ENCODE measurements at places on chromosomes 11 and 22.
A peak's percentile ranks its signal among the peaks of the same experiment; 100 is the strongest.

GRCh38 chr11:20397281-20397680, 9.8 kb downstream of the PRMT3 start:
- peak; percentile 76 for DNase-seq

- no peak for DNase-seq
Observed at GRCh38 chr11:43837879-43838278, 42.8 kb upstream of the ALKBH3 start.

DNA sequence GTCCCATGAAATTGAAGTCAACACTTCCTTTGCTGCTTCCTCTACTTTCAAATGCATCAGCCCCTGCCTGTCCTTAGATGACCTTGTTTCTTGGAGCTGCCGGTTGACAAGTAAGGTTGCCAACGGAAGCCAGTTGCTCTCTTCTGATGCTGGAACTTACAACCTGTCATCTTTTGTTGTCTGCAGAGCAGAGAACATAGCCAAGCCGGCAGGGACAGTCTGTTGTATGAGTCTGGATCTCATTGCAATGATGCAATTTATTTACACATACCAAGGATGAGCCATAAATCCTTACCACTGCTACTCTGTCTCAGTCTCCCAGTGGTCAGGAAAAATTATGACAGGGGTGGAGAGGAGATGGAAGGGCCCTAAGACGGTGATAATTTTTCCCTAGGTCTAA, 151.4 kb downstream of the BLID start:
- DNase-seq, result no peak

GRCh38 chr22:48536541-48537342, 1290.9 kb downstream of the BRD1 start:
- DNase-seq, result no peak

GRCh38 chr11:102500829-102501228, 29.7 kb downstream of the MMP7 start:
- DNase-seq, result peak; percentile 15

DNA sequence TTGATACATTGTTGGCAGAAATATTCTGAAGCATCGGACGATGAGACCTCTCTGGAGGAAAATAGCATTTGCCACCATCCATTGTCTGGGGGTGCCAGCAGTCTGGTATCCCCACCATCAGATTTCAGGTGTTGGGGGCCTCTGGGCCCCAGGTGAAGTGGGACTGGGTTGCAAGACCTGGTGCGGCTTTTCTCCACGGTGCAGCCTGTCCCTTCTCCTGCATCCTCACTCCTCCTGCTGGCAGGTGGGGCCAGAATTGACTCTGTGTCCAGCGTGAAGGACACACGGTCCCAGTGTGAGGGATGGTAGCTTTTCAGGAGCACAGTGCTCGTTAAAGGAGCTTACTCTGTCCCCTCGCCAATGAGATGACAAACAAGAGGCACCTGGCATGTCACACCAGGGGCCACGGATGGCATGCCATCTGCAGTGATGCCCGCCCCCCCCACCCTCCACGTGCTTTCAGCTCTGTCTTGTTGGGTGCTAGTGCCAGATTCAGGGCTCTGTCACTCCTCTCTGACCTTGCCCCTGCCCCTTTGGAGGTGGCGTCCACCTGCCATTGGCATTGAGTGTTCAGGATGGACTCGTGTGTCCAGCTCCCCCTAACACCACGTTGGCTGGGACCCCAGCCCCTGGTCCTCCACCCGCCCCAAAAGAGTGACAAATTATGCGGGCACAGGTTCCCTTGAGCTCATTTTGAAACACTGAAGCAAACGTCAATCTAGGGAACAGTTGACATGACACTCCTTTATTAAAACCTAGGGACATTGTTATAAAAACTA, 62.4 kb downstream of the PARVG start:
- peak; percentile 2 for DNase-seq

DNA sequence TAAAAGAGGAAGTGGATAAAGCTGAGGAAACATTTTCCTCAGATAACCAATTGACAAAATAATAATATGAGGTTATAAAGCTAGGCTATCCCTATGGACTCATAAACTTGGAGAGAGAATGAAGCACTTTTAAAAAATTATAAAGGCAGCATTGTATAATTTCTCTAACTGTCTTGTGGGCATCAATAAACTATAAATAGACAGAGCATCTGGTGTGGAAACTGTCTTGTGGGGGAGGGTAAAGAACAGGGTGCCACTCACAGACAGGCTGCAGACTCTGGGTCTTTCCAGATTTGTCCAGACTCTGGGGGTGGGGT, 333.5 kb downstream of the BUD13 start:
- no peak for DNase-seq

DNA sequence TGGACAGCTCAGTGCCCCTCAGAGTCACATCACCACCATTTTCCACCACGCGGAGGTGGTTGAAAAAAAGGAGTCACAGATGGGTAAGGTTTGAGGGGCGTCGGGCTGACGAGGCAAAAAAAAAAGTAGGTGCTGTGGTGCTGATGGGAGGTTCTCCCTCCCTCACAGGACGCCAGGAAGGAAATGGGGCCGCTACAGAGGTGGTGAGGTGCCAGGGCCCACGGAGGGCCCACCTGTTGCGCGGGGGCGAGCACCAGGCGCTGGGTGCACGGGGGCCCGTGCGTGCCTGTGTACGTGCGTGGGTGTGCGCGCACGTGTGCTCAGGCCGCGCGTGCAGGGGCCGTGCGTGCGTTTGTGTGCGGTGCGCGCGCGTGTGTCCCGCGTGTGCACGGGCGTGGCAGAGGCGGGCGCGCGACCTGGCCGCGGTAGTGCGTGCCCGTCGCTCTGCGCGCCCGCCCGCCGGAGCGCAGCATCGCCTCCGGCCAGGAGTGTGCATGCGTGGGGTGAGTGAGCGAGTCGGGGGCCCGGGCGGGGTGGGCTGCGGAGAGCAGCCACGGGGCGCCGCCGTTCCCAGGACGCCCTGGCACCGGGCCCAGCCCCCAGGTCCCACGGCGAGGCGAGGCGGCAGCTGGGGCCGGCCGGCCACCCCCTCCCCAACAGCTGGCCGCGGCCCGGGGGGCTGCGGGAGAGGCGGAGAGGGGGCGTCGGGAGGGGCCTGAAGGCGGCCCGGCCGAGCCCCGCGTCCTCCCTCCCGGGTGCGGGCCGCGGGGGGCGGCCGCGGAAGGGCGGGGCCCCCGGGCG, 2.8 kb downstream of the PDGFB start:
- no peak for DNase-seq

DNA sequence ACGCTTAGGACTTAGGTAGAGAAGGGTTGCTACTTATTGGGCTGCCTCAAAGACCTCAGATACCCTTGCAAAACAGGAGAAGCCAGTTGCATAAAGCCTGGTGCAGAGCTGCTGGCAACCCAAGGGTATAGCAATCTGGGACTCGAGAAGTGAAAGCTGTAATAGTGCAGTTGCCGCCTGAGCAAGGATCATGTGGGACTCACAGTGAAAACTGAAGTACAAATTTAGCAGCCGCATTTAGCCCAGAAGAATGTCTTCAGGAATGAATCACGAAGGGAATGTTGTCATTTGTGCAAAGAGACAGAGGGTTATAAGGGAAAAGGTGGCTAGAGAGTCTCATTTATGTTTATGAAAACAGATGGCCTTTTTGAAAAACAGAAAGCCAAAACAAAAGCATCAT, 267.2 kb downstream of the TENM4 start:
- DNase-seq, result no peak

- no peak for DNase-seq
Observed at GRCh38 chr11:14554959-14555358, 34.8 kb upstream of the PSMA1 start.

DNA sequence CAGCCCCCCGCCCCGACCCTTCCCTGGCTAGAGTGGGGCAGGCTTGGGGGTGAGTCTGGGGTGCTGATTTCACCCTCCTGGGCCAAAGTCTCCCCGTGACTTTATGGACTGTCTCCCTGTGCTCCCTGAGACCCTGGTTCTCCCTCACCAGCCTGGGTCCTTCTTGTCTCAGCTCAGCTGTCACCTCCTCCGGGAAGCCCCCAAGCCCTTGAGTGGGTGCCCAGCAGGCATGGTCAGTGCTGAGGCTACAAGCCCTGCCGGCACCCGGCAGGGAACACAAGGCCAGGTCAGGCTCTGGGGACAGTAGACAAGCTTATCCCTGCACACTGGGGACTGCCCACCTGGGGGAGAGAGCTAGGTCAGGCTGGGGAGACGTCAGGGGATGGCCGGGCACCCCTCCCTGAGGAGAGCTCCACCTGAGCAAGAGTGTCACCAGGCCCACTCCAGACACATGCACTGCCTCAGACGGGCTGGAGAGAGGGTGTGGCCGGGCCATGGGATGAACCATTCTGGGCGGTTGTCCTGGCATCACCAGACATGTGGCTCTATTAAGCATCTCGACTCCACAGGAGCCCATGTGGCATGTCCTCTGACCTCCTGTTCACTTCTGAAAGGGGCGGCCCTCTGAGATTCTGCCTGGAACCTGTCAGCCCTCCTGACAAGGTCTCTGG, 22.6 kb upstream of the RTN4R start:
- no peak for DNase-seq

DNA sequence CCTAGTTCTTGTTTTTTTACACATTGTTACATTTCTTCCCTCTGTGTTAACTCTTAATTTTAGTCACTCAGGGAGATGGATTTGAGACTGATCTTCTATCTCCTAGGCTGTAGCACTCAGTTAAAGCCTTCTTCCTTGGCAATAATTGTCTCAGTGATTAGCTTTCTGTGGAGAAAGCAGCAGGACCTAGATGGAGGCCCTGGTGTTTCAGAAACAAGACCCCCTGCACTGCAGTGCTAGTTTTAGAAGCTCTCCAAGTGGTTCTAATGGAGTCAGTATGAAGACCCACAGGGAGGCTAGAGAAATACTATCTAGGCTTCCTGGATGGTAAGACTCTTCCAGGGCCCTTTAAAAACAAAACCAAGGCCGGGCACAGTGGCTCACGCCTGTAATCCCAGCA, 4.1 kb upstream of the PC start:
- no peak for DNase-seq

DNA sequence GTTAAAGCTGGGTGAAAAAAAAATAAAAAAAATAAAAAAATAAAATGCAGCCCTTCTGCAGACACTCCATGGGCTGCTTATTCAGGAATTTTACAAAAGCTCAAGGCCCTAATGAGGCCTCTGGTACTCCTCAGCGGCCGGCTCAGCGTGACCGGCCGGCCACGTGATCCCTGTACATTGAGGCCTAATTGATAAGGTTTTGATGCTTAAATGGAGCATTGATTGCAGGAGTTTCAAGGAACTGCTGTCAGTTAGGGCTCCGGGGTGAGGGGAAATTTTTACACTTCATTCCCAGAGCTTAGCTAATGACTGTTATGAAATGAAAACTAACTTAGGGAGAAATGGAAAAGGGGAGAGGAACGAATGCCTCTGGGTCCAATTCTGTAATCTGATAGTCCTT, 368.8 kb upstream of the KIRREL3 start:
- no peak for DNase-seq

DNA sequence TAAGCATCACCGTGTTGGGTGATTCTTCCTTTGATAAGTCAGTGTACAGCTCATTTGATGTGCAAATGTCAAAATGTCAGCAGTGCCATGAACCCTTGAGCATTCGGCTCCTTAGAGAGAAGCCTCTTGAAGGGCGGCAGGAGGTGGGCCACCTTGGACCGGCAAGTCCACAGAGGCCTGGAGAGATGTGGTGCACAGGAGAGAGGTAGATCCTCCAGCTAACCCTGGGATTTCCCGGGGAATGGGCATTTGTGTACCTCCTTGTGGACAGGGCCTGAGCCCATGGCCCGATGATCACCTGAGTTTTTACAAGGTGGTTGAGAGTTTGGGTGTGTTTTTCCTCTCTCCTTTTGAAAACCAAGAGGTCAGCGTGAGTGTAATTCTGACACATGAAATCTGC, 133.2 kb upstream of the RCN1 start:
- no peak for DNase-seq

DNA sequence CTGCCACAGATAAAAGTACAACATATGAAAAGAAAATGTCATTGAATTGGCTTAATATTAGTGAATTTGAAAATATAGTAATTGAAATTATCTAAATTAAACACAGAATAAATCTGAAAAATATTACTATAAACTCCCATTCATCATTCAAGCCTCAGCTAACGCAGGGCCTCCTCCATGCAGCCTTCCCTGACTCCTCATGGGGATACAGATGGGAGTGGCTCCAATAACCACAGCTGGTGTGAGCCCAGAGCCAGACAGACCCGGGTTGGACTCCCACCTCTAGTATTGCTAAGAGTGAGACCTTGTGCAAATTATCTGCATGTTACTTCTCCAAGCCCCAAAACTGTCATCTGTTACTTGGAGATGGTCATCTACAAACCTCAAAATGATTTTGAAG, 44.9 kb downstream of the CSF2RB start:
- DNase-seq, result no peak

GRCh38 chr11:78230161-78230877, 41.6 kb downstream of the USP35 start:
- DNase-seq, result no peak

DNA sequence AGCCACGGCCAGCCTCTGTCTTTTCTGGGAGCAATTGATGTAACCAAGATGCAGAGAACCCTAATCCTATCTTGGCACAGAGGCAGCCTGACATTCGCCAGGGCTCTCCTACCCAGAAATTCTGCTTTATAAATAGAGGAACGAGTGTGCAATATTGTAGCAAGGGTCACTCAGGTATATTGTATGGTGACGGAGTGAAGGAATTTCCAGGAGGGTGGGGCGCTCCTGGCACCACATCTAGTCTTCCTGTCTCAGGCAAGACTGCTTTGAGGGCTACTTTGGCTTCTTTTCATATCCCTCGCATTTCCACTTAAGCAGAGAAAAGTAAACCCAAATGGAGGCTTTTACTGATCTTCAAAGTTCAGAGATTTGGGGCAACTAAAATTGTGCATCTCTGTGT, 114.4 kb downstream of the BARX2 start:
- no peak for DNase-seq

DNA sequence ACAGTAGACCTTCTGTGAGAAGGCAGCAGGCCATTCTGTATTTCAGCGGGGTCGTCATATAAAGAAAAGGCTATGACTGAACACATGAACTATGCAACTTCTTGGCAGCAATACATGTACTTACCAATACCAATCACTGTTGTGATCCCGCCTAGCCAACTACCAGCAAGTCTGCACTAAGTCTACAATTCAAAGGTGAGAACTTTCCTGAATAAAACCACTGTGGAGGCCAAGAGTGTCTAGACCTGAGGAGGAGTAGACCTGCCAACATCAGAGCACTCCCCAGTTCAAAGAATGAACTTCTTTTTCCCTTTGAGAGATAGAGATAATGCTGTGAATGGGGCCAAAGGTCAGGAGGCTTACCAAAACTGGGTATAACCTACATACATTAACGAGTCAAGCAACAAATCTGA, 108.2 kb downstream of the SIK3 start:
- no peak for DNase-seq

GRCh38 chr22:44023404-44024287, 456 bp upstream of the PARVB start:
- DNase-seq, result peak; percentile 45

GRCh38 chr11:117316197-117316961, at the start of gene BACE1:
Gene BACE1 (minus strand): TSS chr11:117316256. CDS start chr11:117315795, 461 bp downstream.
- peak; percentile 80 for DNase-seq

DNA sequence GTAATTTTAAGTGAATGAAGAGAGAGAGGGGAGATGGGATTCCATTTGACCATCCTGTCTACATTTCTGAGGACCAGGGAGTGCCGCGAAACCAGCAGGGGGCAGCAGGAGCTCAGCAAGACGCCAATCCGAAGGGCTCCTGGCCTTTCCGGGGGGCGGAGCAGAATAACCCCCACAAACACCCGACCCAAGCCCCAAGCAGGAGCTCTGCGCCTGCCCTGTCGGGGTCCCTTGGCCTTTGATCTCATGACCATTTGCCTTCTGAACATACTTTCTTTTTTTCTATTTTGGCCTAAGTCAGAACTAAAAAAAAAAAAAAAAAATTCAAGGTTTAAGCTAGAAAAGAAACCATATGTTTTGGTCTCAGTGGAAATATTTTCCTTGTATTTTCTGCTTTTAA, 21.9 kb upstream of the SCN2B start:
- DNase-seq, result peak; percentile 76

GRCh38 chr11:47847892-47848699, at the start of gene NUP160:
Gene NUP160 (minus strand): TSS chr11:47848350. CDS start chr11:47848318, 32 bp downstream.
- DNase-seq, result peak; percentile 89

All from NCI-H1417 (cell line).